ENCODE measurements at places on chromosomes 5 and 9. TPM values are rescaled to one million over a fixed set of nuclear protein-coding genes. Genes with fewer than 3 reads are reported as not detected.

ABO gene
- total RNA-seq, result 2.4 TPM

PHF24 gene
- 0.19 TPM for total RNA-seq

BTNL3 gene
- total RNA-seq, result not detected

PRDM9 gene
- not detected for total RNA-seq

CXCL14 gene
- total RNA-seq, result 1.3 TPM

EDIL3 gene
- 1.7 TPM for total RNA-seq

TAS2R1 gene
- not detected for total RNA-seq

BTNL8 gene
- total RNA-seq, result not detected

CCNI2 gene
- total RNA-seq, result 0.08 TPM

EIF4E1B gene
- total RNA-seq, result not detected

ZNF454 gene
- total RNA-seq, result 1.5 TPM

MLANA gene
- total RNA-seq, result not detected

HAPLN1 gene
- total RNA-seq, result 0.32 TPM

ZNF879 gene
- 4.0 TPM for total RNA-seq

CER1 gene
- total RNA-seq, result not detected

ZNF169 gene
- total RNA-seq, result 1.7 TPM

KLF9 gene
- 50.9 TPM for total RNA-seq

SLC6A18 gene
- total RNA-seq, result not detected

CETN3 gene
- total RNA-seq, result 27.4 TPM

DPYSL3 gene
- 20.5 TPM for total RNA-seq

BSPRY gene
- 0.24 TPM for total RNA-seq

RANBP17 gene
- 2.9 TPM for total RNA-seq

TAF1L gene
- total RNA-seq, result not detected

ANXA2R gene
- total RNA-seq, result 0.94 TPM

GRXCR2 gene
- total RNA-seq, result 9.6 TPM

TNC gene
- 1.1 TPM for total RNA-seq

DAB2IP gene
- total RNA-seq, result 44.7 TPM

SMC2 gene
- total RNA-seq, result 8.4 TPM

CYLC2 gene
- total RNA-seq, result not detected

SNCAIP gene
- total RNA-seq, result 1.2 TPM

AGTPBP1 gene
- 78.3 TPM for total RNA-seq

FCN2 gene
- 0.30 TPM for total RNA-seq

ADRB2 gene
- total RNA-seq, result 5.6 TPM

SVEP1 gene
- 6.8 TPM for total RNA-seq

DOK3 gene
- total RNA-seq, result 4.2 TPM

CYSRT1 gene
- not detected for total RNA-seq

LRRTM2 gene
- total RNA-seq, result not detected

IFNA14 gene
- total RNA-seq, result not detected
